NCI-H345 (cell line): ENCODE measurements at places on chromosomes 2 and 18.

DNA sequence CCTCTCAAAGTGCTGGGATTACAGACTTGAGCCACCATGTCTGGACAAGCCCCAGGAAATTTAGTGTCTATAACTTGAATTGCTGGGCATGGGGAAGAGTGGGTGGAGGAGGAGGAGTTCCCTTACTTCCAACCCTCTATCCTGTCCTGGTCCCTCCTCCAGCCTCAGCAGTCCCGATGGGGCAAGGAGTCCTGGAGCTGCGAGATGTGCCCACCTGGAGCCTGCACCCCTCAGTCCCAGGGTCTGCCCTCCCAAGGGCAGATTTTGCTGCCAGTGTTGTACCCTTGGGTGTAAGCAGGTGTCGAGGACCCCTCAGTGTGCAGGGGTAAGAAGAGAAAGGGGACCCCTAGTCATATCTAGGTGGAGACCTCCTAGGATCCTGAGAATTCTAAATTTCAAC, 2.8 kb downstream of the VAMP8 start:
- DNase-seq: no peak

DNA sequence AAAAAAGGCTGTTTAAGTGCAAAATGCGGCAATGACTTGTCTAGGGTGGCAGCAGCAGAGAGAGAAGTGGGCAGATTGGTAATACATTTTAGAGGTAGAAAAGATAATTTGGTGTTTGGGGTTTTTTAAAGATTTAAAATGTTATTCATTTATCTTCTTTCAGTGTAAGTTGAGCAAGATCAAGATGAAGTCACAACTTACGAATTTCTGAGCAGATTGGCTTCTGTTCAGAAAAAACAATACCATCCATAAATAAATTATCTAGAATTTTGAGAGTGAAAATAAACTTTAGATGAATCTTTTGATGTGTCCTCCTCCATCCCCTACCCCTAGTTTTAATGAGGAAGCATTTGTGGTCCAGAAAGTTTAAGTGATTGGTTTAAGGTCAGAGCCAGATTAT, 47.9 kb upstream of the FAM171B start:
- DNase-seq: no peak

GRCh38 chr18:21912339-21913239, 172.0 kb downstream of the MIB1 start:
- no peak for DNase-seq

- DNase-seq: no peak
Measured at GRCh38 chr18:66995270-66995669, 391.4 kb upstream of the CDH19 start.
